ENCODE measurements at places on chromosomes 1 and 21.

GRCh38 chr1:50701706-50702317 lies 258.3 kb downstream of the FAF1 start:
- DNase-seq = no peak

GRCh38 chr1:179867493-179868330 lies 9.9 kb downstream of the TOR1AIP2 start:
- peak; percentile 34 for DNase-seq

- DNase-seq = no peak
Measured at GRCh38 chr1:186099336-186100104, 275.5 kb downstream of the TPR start.

DNA sequence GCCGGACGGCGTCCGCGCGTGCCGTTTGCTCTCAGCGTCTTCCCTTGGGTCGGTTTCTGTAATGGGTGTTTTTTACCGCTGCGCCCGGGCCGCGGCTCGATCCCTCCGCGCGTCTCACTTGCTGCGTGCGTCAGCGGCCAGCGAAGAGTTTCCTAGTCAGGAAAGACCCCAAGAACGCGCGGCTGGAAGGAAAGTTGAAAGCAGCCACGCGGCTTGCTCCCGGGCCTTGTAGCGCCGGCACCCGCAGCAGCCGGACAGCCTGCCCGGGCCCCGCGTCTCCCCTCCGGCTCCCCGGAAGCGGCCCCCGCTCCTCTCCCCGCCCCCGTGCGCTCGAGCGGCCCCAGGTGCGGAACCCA lies 159.8 kb downstream of the RUNX1 start:
- peak; percentile 55 for DNase-seq

- no peak for DNase-seq
Measured at GRCh38 chr1:192081359-192081758, 76.9 kb upstream of the RGS18 start.
